ENCODE measurements at places on chromosomes 3 and 15.

DNA sequence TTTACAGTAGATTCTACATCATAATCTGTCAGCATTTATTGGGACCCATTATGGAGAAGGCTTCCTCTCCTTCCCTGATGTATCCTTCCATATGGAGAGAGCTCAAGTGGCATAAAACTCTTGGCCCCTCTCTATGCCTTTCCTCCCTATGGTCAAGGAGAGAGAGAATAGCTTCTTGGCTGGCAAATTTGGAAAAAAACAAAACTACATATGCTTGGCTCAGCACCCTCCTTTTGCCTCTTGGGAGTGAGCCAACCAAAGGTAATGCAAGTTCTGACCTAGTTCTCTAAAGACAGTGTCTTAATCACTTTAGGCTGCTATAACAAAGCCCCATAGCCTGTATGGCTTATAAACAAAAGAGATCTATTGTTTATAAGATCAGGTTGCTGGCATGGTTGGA lies 37.5 kb downstream of the C3orf70 start:
- no peak for DNase-seq

DNA sequence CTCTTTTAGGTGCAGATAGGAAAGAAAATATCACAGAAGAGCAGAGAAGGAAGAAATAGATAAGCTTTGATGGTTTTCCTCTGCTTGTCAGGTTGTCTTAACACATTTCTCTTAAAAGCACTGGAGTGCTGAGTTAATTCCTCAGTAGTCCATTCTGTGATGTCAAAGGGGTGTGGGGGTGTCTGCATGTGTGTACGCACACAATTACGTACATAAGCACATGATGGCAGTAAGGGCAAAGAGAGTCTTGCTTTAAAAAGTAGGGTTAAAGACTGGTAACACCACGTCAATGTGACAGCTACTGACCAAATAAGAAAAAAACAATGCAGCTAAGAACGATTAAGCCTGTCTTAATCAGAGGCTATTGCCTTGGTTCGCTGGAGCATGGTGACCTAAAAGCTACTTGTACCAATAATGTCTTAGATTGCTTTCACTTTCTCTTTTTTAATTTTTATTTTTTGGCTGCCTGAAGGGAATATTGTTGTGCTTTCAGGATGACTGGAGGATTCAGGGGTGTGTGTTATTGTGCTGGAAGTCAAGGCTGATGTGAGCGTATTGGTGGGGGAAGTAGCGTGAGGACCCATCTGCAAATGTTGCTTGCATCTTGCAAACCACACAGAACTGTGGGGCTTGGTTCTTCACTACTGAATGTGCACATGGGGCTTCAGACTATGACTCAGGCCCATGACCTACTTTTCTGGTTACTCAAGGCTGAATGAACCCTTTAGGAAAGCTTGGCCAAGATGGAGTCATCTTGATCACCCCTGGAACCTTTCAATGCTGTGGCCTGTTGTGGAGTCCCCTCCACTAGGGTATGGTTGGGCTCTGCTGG lies 417.8 kb upstream of the TPM1 start:
- DNase-seq, result no peak

- no peak for DNase-seq
Measured at GRCh38 chr3:137845194-137845593, 81.1 kb downstream of the SOX14 start.

GRCh38 chr3:152126260-152126659 lies 142.5 kb upstream of the MBNL1 start:
- no peak for DNase-seq

DNA sequence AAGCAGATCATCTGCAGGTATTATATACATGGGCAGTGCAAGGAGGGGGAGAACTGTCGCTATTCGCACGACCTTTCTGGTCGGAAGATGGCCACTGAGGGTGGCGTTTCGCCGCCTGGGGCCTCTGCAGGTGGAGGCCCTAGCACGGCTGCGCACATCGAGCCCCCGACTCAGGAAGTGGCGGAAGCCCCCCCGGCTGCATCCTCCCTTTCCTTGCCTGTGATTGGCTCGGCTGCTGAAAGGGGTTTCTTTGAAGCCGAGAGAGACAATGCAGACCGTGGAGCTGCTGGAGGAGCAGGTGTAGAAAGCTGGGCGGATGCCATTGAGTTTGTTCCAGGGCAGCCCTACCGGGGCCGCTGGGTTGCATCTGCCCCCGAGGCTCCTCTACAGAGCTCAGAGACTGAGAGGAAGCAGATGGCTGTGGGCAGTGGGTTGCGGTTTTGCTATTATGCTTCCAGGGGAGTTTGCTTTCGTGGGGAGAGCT lies 639 bp downstream of the MKRN3 start:
- no peak for DNase-seq

- no peak for DNase-seq
Measured at GRCh38 chr3:14138878-14139655, 14.2 kb downstream of the TMEM43 start.

GRCh38 chr15:80764535-80764934 lies 14.6 kb upstream of the CEMIP start:
- no peak for DNase-seq

DNA sequence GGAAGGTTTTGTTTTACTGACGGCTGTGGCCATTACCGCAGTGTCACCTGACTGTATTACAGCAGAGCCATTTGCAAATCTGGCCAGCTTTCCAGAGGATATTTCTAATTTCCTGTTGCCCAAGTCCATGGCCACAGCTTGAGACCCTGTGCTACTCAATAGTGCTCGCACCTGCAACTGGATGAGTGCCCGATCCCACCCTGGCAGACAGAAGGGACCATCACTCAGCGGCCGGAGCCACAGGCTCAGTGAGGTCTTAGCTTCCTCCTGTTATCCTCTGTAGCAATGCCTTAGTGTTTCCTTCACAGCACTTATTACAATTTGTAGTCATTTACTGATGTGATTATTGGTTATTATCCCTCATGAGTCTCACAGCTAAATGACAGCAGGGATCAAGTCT lies 184.8 kb downstream of the LRRN1 start:
- no peak for DNase-seq

DNA sequence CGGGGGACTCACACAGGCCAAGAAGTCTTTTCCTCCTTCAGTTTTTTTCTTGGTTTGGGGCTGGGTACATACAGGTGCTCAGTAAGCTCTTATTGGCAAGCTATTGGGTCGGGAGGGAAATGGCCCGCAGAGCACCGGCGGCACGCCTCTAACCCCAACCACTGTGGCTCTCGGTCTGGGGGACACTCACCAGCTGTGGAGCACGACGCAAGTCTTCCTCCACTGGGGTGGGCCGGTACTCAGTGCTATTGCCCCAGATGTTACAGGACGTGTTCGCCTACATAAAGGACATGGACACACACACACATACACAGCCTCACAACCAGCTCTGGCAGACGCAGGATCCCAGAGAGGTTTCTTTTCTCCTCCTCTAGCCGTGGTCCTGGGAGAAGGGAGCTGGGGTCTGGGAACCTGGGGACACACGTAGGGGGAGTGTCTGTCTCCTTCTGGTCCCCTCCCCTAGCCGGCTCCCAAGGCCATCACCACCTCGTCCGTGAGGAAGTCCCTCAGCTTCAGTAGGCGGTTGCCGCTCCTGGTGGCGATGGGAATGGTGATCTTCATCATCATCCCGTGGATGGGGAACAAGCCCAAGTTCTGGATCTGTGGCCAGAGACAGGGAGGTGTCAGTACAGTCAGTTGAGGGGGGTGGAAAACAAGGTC lies 33.4 kb downstream of the FEM1B start:
- DNase-seq, result no peak

DNA sequence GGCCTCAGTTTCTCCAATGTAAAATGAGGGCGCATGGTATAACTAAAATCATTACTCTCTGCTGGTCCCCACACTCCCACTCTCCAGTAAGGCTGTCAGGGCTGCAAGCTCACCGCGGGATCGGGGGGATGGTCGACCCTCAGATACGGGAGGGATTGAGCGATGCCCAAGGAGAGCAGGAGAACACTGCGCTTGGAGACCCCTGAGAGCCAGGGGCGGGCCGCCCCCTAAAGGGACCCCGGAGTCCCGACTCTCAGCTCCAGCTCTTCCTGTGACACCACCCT lies 713 bp upstream of the PLEKHO2 start:
- no peak for DNase-seq

GRCh38 chr3:24773798-24774197 lies 279.1 kb upstream of the THRB start:
- peak; percentile 13 for DNase-seq

DNA sequence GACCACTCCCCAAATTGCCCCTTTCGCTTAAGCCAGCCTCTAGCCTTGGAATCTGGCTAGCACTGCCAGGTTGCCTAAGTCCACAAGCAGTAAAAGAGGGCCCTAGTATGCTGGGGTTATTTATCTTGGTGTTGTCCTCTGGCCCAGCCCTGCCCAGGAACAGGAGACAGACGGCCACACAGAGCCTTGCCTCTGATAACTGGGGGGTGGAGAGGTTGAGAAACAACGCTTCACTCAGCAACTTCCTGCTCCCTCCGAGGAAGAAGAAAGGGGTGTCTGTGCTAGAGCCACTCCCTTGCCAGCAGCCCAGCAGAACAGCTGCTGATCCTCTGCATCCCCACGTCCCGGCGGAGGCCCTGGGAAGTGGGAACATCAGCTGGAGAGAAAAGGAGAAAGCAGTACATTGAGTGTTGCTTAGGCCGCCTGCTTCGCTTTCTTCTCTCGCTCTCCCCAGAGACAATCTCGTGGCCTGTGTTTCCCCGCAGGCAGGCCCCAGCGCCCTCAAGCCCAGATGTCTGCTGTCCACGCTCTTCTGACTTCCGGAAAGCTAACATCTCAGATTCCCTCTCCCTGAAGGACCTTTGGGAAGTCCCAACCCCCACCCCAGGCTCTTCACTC lies 22.6 kb upstream of the C3orf70 start:
- no peak for DNase-seq

DNA sequence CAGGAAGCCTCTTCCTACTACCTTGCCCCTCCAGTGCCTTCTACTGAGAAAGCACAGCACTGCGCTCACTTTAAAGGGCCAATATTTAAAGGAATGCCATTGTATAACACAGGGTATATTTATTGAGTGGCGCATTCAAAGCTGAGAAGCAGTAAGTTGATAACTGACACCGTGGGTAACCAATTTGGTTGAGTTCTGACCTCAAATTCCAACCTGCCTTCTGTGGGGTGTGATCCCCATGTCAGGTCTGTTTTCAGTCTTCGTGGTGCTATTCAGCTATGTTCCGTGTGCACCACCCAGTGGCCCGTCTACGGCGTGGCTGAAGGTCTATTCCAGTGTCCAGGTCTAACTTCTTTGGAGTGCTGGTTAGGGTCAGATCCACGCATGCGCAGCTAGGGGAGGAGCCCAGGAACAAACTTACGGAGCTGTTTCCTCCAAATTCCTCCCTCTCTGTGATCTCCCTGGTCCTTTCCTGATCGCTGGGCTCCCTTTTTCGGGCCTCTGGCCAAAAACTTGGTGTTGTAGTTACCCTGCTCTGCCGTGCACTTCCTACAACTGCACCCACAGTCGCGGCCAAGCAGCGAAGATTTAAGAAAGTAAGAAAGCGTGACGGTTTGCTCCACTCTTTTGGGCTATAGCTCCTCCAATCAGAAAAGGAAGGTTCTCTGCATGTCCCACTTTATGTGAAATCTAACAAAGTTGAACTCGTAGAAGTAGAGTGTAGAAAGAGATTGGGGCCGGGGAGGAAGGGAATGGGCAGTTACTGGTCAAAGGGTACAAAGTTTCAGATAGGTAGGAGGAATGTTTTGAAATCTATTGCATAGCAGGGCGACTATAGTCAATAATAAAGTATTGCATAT lies 7.7 kb downstream of the LRRC2 start:
- DNase-seq, result peak; percentile 51

- DNase-seq, result no peak
Measured at GRCh38 chr15:47987461-47987860, 133.3 kb upstream of the SLC24A5 start.

DNA sequence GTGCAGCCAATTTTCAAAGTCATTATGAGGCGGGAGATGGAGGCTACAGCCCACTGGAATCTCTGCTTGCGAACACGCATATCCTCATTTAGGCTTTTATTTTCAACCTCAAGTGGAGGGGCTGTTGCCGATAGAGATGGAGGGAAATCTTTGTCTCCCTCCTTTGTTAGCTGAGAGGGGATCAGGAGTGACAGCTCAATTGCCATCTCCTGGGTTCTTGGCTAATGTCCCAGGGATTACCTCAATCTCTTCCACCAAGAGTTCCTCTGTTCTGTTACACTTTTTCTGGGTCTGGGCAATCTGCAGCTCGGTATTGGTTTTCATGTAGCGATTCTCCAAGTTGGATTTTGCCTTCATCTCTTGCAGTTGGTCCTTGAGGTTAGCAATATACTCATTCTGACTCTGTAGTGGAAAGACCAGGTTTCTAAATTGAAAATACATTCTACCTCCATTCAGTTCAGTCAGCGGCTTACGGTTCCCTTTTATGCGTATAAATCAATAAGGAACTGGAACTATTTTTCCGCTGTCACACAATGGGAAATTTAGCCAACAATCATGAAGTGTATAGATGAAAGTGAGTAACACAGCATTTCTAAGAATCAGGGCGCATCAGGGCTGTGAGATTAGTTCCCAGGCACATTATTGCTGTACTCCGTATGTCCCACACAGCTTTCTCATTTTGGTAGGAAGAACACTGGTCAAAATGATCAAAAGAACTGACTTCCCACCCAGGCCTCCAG lies 36.2 kb upstream of the RPL35A start:
- no peak for DNase-seq

GRCh38 chr3:167406876-167407492 lies 26.9 kb upstream of the ZBBX start:
- peak; percentile 88 for DNase-seq

DNA sequence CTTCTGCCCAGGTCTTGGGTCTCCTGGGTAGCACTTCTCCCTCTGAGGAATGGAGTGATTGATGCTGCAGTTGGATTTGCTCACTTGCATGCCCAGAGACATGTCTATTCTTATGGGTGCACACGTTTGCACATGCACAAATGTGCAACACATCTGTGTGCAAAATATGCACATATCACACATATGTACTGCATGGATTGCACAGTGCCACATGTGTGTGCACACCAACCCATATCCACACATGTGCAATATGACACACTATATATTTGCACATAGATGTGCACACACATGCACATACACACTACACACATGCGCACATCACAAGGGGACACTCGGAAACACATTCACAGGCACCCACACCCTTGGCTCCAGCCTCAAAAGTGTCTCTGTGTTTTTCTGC lies 671 bp upstream of the SEMA3B start:
- DNase-seq, result no peak

DNA sequence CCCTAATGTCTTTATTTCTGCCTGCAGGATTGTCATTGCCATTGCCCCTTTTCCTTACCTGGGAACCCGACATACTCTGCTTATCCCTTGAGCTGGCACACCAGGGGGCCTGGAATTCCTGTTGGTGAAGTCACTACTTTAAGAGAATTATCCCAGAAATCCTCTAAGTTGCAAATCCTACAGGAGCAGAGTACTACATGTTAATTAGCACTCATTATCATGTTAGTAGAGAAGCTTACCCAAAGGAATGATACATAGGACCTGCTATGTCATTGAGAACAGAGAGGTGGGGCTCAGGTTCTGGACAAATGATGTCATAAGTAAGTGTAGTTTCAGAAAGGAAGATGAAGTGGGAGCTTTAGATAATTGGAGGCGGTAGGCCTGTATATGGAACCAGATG lies 27.4 kb downstream of the SCG5 start:
- no peak for DNase-seq

GRCh38 chr15:90367576-90367975 lies 15.5 kb downstream of the ZNF774 start:
- no peak for DNase-seq

- peak; percentile 93 for DNase-seq
Measured at GRCh38 chr15:67820992-67821783, 4.1 kb upstream of the SKOR1 start.

- DNase-seq, result no peak
Measured at GRCh38 chr3:190426806-190427507, 22.7 kb downstream of the TMEM207 start.

- DNase-seq, result no peak
Measured at GRCh38 chr3:120614765-120615164, 18.6 kb downstream of the NDUFB4 start.

All from T47D (cell line).